ENCODE measurements at places on chromosomes 7 and 10.

- DNase-seq = peak; percentile 96
Measured at GRCh38 chr7:20514364-20514763, 101.1 kb upstream of the ABCB5 start.

GRCh38 chr7:76316984-76317781, 14.7 kb downstream of the HSPB1 start:
- DNase-seq = no peak

DNA sequence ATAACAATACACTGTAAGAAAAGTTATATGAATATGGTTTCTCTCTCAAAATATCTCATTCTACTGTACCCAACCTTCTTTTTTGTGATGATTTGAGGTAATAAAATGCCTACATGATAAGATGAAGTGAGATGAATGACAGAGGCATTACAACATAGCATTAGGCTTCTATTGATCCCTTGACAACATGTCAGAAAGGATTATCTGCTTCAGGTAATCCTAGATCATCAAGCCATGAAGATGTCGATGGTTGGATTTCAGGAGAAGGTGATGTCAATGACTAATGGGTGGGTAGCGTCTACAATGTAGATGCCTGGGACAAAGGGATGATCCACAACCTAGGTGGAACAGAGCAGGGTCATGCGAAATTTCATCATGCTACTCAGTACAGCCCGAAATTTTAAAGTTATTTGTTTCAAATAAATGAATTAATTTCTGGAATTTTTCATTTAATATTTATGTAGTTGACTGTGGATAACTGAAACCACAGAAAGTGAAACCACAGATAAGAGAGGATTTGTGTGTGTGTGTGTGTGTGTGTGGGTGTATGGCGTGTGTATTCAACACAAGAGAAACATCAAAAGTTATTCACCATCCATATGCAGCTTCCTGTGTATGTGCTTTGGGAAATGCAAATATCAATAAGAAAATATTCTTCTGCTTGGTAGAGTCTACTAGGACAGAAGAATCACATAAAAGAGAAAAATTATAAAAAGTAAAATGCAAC, 77.0 kb downstream of the MAGI2 start:
- DNase-seq = peak; percentile 38

DNA sequence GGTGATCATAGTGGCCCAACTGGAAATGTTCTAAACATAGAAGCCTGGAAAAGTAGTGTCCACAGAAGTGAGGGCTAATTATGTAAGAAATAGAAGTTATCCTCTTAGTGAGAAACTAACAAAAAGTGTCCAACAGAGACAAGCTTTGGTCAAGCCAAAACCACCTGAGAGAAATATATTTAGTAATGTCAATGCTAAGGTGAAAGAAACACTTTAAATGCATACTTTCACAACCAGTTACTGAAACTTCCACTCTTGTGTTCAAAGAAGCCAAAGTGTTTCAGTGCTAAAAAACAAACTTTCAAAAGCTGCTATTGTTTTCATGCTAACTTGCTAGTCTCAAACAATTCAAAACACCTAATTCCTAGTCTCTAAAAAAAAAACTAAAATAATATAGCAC, 18.1 kb downstream of the RAB11FIP2 start:
- DNase-seq = no peak

DNA sequence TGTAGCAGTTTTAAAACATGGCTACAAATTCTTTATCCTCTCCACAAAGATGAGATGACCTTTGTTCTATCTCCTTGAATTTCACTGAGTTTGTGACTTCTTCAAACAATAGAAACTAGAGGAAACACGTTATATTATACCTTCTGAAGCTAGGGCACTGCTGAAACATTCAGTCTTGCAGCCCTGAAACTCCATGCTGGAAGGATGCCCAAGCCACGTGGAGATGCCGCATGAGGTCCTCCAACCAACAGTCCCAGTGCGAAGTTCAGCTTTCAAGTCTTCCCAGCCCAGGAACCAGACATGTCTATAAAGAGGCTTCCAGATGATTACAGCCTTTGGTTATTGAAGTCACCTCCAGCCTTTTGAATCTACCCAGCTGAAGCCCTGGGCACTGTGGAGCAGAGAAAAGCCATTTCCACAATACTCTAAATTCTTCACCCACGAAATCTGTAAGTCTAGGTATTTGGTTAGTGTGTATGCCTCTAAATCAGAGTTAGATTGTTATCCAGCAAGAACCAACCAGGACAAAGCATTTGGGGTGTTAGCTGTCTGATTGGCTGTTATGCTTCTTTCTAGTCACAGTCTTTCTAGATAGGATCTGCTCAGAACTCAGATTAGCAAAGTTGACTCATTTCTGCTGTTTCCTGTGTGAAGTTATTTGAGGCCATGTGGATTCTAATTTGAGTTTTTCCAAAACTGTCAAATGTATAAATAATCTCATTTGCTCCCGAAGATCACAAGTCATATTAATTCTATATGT, 186.5 kb upstream of the TMEM72 start:
- no peak for DNase-seq
